ENCODE measurements at places on chromosomes 6 and 20. TPM values are rescaled to one million over a fixed set of nuclear protein-coding genes. Genes with fewer than 3 reads are reported as not detected.
A peak's percentile ranks its signal among the peaks of the same experiment; 100 is the strongest.

DNA sequence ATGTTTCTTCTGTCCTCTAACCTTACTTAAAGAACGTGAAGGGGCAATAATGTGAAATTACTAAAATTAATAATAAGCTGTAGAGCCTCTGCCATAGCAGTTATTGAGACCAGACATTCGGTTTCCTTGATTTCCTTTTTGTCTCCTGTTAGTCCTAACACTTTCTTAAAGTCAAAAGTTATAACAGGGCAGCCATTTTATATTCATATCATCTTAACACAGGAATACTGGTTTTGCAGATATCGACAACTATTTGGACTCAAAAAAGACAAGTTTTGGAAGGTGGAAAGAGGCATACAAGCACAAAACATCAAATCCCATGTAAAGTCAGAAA lies 33.5 kb downstream of the HFE start:
- no peak for DNase-seq

CNR1 gene
- total RNA-seq, result 0.64 TPM

MANEA gene
- 5.9 TPM for total RNA-seq

F13A1 gene
- total RNA-seq, result not detected

HLA-DRB5 gene
- total RNA-seq, result not detected

SLC16A10 gene
- total RNA-seq, result 1.7 TPM

DNA sequence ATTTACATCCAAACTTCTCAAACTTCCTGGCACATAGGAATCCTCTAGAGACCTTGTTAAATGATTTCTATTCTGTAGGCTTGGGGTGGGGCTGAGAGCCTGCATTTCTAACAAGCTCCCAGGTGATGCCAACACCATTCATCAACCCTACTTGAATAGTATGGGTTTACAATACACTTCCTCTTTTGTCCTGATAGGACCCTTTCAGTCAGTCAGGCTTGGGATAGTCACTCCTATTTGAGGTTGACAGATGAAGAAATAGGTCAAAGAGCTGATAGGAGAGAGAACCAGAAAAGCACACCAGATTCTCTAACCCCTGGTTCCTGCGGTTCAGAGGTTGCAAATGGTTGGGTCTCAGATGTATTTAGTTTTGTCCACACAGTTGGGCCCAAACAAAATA lies 273.4 kb downstream of the TSHZ2 start:
- no peak for DNase-seq

DNA sequence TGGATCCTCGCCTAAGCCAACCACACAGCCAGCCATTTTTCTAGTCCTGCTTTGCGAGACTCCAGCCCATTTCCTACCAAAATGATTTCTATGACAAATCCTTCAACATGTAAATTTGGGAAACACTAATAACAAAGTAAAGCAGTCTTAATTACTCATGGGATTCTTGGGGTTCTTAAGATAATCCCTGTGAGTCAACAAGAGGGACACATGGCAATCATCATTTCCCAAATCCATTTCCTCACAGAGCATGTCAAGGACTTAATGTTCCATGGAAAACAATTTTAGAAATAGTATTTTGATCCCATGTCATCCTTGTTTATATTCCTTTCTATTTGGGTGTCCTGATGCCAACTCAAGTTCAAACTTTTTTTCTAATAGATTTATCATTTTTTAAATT lies 322.7 kb upstream of the NOX3 start:
- DNase-seq, result peak; percentile 23
